ENCODE measurements at places on chromosomes 4 and X. TPM values are rescaled to one million over a fixed set of nuclear protein-coding genes. Genes with fewer than 3 reads are reported as not detected.

DNA sequence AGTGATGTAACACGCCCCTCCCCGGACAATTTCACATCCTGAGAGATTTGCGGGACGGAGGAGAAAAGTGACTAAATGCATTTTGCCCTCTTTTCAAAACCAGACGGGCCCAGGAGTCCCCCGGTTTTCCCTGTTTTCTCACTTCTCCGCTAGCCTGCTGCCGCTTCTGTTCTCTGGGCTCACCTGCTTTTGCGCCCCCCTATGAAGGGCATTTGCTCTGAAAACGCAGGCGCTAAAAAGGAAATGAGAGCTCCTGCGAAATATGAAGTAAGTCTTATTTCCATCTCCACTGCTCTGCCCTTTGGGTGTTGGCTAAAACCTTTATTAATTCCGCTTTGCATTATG is 613 bp upstream of the TMEM47 start:
- no peak for DNase-seq

GRCh38 chr4:132076829-132077228 is 1072.3 kb upstream of the PCDH10 start:
- no peak for DNase-seq

DNA sequence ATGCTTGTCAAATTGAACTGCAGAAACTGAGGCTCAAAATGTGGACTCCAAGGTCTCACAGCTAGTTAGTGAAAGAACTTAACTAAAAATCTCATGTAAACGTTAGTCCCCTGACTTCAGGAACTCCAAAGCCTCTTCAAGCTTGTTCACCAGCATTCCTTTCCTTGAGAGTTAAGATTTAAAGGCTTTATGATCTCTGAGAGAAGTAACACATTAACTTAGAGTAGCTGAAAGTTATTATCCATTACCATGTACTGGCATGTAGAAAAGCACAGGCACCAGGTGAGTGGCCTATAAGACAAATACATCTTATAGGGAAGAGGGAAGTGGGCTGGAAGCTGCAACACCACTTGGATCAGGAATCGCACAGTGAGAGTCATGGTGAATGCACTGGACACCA is 15.3 kb downstream of the PARM1 start:
- peak; percentile 2 for DNase-seq

DNA sequence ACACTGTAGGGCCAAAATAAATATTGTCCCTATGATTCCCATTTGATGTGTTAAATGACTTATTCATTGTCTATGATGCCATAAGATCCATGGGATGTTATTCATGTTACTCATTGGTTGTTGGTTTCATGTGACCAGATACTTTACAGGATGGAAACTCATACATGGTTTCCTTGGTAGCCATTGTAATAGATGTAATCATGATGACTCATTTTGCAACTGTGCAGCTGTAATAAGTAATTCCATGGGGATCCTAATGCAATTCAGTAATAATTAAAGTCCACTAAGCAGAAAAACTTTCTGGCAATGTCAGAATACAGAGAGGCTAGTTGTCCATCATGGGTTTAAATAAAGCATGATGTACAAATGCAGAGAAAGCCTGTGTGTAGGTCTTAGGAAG is 389.7 kb upstream of the NR3C2 start:
- no peak for DNase-seq

DNA sequence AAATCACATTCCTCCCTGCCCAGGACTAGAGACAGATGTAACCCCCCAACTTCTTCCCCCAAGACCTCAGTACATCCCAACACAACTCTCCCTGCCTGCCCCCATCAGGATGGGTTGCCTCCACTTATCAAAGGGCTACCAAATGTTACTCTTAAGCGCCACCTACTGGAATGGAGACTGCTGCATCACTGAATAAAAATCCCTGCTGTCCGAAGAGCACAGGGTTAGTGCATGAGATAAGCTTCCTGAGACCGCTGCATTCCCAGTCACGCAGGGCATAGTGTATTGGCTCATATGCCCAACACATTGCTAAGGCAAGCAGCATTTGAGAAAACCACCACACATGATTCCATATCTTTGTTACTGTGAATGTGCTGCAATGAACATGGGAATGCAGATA is 544.5 kb downstream of the PPP4R3C start:
- DNase-seq, result no peak

GRCh38 chrX:77786365-77786680 is 307 bp upstream of the ATRX start:
- DNase-seq, result no peak

Gene TRPC5OS
- total RNA-seq, result not detected

- no peak for DNase-seq
Observed at GRCh38 chrX:44947995-44948394, 75.0 kb downstream of the KDM6A start.

GRCh38 chr4:85669204-85669603 is 194.3 kb downstream of the ARHGAP24 start:
- no peak for DNase-seq

- DNase-seq, result no peak
Observed at GRCh38 chr4:122205687-122206086, 53.6 kb downstream of the BLTP1 start.

DNA sequence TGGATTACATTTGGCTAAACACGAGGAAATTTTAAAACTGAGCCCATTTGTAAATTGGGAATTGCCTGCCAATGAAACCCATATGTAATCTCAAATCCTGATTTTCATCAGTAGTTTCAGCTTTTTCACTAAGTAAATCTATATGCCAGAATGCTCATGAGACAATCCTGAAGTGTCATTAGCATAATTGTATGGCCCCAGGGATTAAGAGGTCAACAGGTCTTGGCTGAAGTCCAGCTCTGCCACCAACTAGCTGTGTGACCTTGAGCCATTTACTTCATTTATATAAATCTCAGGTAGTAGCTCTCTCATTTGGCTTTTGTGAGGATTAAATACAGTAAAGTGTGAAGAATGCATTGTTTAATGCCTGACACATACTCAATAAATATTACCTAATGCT is 320.5 kb upstream of the EMCN start:
- DNase-seq, result no peak

DNA sequence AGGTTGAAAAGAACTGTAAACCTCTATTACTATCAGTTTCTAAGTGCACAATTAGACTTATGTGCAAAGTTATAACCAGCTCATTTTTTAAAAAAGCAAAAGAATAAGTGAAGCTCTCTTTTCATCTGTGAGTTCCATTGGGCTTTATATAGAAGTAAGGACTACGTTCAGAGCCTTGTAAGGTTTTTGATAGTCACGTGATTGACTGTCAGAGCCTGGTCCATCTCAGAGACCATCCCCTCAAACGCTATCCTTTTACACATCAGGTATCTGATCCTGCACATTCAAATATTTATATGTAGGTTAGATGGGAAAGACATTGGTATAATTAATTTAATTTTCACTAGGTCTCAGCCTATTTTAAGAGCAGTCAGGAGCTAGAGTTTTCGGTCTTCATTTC is 279.3 kb downstream of the INPP4B start:
- no peak for DNase-seq

DNA sequence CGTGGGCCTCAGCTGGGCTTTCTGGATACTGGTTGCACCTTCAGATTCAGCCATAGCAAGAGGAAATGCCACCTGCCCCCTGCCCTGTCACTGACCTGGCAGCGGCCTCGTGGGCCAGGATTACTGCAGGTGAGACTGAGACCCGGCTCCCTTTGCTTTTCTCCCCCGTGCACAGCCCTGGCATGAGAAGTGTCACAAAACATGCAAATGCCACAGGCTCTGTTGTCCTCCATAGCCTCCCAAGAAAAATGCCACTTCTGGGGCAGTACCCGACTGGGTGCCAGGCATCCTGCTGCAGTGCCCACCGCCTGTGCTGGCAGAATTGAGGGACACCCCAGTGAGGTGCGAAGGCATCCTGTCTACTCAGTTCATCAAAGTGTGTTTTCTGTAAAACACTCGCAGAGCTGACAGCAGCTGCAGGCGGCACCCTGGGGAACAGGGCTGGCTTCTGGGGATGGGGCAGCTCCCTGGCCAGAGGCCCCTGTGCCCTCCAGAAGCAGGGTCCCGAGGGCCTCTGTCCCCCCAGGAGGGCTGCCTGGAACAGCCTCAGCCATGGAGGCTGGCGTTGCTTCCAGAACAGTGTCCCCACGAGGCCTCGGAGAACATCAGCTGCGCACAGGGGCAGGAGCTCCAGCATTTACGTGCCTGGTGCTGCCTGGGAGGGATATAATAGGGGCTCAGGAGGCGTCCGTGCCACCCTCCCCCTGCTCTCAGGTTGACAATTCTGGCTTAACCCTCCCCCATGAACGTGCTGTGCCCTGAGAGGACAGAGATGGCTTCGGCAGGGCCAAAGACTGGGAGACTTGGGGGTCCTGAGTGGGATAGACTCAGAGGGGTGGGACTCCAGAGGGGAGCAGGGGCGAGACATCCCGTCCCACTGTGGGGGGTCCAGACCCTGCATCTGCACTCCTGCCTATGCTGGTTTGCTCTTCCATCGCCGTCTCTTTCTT is 99.5 kb upstream of the NKX1-1 start:
- DNase-seq, result no peak

GRCh38 chrX:427812-428725 is 41.4 kb upstream of the PPP2R3B start:
- DNase-seq, result no peak

DNA sequence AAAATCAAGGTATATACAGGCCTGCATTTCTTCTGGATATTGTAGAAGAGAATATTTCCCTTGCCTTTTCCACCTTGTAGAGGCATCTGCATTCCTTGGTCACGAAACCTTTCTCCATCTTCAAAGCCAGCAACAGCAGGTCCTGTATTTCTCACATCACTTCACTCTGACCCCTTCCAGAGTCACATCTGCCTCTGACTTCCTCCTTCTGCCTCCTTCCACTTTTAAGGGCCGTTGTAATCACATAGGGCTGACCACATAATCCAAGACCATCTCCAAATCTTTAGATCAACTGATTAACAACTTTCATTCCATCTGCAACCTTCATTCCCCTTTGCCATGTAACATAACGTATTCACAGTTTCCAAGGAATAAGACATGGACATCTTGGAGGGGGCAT is 38.3 kb upstream of the NDP start:
- no peak for DNase-seq
